ENCODE measurements at places on chromosomes 6 and 20.
A peak's percentile ranks its signal among the peaks of the same experiment; 100 is the strongest.

GRCh38 chr20:38083338-38084048, 49.9 kb downstream of the RPRD1B start:
- DNase-seq = no peak

DNA sequence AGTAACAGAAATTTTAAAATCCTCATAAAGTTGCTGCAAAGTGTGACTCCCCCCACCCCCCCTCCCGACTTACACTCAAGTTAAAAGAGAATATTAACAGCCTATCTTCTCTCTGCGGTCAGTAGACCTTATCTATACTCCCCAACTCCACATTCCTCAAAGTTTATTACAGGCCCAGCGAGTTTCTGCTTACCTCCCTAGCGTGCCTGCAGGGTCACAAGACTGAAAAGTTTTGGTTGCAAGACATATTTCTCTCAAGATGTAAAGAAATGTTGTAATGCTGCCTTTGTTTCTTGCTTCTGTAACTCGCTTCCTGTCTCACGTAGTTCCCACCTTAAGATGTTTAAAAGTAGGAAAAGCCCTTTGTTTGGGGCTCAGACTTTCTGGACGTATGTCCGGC, 699.6 kb downstream of the PHF3 start:
- no peak for DNase-seq

DNA sequence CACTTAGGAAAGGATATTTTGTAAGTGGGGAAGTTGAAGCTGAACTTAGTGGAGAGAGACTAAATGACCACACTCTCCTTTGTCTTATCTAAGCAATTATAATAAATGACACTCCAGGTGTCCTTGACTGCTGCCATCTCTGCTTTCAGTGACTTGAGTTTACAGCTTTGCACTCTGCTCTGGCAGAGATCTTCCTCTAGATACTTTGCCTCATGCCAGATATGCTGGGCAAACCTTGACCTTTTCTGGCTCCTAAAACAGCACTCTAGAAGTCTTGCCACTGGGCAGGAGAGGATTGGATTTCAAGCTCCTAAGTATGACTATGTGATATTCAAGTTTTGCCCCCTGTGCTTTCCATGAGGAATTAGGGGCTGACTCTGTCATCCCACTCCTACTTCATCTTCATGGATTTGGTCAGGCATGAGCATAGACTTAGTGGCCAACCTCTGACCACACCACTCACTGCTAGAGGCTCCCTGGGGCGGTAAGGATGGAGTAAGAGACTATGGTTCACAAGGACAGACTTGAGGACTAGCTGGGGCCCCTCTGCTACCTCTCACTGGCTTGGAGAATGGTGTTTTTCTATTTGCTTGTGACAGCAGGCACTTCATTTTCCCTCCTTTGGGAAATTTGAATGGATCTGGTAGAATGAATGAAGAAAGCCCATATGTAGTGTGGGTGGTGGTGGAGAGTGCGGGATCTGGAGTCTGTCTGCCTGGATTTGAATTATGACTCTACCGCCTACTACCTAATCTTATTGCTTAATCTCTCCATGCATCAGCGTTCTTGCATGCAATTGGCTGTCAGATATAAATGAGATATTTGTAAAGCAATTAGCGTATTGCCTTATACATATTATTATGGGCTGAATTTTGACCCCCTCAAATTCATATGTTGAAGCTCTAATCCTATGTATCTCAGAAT, 191.4 kb downstream of the REV3L start:
- peak; percentile 59 for DNase-seq

DNA sequence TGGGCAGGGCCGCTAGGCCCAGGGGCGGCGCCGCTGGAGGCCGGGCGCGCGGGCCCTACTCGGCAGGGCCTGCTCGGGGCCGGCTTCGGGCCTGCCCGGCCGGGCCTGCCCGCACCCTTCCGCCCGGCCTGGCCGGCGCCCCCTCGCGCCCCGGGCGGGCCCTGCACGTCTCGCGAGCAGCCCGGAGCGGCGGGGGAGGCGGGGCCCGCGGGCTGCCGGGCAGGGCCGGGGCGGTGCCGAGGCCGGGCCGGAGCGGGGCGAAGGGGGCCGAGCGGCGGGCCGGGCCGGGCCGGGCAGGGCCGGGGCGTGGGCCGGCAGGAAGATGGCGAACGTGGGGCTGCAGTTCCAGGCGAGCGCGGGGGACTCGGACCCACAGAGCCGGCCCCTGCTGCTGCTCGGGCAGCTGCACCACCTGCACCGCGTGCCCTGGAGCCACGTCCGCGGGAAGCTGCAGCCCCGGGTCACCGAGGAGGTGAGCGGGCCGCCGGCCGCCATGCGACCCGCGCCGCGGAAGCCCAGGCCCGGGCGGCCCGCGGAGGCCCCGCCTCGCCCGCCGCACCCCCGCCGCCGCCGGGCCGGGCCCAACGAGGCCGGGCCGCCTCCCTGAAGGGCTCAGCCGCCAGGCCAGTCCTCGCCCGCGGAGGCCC, at the start of gene NPEPL1:
Gene NPEPL1, plus strand, starts transcription at position 222 of the 647 bp plus-strand sequence. Its CDS starts 101 bp downstream, at position 323.
- peak; percentile 68 for DNase-seq

DNA sequence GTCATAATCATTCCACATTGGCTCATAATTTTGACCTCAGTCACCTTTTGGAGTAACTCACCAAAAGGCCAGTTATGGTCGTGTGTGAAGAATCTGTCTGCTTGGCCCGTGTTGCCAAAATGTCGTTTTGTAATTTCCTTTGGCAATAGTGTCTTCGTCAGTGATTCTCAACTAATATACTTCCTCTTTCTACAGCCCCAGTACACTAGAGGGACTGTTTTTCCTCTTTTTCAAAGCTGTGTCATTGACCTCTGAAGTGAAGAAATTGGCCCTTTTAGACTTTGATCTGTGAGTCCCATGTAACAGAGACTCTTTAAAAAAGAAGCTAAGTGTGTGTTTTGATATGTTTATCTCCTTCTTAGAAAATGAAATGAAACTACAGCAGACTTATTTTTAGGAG, 5.2 kb downstream of the FOXO3 start:
- DNase-seq = no peak

DNA sequence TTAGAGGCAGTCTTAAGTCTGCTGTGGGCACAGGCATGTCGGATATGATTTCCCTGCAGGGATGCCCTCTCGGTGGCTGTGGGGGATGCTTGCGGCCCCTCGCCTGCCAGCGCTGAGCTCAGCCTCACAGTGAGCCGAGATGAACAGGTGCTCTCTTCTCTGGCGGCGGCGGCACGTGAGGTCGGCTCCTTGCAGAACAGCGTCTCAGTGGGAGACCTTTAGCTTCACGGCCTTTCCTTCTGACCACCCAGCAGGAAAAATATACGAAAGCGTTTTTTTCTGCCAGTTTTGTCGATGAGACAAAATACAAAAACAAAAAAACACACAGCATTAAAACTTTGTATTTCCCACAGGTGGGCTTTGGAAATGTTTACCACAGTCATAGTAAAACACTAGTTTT, 23.6 kb downstream of the FOXA2 start:
- DNase-seq = peak; percentile 96

DNA sequence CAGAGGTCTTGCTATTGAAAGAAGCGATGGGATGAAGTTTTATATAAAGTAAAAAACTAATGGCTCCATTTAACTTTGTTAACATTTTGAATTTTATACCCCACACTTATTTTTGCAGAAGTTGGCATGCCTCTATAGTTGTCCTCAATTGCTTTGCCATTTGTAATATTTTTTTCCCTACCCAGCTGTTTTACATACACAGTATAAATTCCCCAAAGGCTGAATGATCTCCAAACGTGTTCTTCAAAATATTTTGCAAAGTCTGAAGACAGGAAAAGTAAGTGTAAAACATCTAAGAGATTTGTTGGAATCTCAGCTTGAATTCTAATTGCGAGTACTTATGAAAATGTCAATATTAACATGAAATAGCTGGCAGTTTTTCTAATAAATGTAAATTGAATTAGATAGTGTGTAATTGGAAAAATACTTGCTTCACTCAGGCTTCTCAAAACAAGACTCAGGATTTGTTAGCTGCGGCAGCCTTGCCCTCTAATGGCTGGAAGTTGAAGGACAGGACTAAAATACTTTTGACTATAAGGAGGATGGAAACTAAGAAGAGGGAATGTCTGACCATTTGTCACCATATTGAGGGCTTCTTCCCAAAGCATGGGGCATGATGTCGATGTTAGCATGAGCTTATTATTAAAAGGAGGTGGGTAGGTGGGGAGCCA, 226.8 kb downstream of the UST start:
- DNase-seq = peak; percentile 43

- DNase-seq = peak; percentile 2
These were observed 1.1 kb upstream of the NCOA3 start for GRCh38 chr20:47500554-47500953.

Measured in NCI-H69 (cell line).